HuH-7 (cell line): ENCODE measurements at places on chromosomes 1 and 21.

DNA sequence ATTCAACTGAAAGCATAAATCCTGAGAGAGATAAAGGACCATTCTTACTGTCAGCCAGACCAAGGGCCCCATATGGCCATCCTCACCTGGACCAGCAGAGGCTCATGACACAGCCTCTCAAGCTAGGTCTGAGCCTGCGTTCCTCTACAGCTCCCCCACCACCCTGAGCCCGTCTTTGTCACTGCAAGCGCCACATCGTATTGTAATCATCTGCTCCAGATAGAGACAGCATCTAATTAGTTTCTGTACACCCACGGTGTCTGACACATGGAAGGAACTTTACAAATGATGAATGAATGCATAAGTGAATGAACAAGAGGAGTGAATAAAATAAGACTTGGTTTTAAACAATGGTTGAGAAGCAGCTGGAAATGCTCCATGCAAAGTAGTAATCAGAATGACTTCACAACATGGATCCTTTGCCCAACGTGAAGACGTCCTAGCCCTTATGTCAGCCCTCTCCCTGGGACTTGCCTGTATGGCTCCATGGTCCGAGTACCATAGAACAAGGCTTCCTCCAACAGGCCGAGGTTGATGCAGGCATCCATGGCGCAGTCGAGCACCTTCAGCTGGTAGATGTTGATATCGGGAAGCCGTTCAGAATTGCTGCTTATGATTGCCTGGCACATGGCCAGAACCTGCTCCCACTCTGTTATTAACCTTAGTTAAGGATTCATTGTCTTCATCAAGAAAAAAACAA lies 648.9 kb downstream of the SMYD3 start:
- DNase-seq: no peak

- DNase-seq: no peak
Observed at GRCh38 chr1:240114222-240114621, 22.5 kb downstream of the FMN2 start.

- no peak for DNase-seq
Observed at GRCh38 chr1:59046730-59047157, 250.2 kb upstream of the FGGY start.

GRCh38 chr1:234525099-234525799 lies 46.3 kb upstream of the TARBP1 start:
- DNase-seq: no peak

GRCh38 chr21:42632336-42632751 lies 21.1 kb upstream of the PDE9A start:
- DNase-seq: no peak

DNA sequence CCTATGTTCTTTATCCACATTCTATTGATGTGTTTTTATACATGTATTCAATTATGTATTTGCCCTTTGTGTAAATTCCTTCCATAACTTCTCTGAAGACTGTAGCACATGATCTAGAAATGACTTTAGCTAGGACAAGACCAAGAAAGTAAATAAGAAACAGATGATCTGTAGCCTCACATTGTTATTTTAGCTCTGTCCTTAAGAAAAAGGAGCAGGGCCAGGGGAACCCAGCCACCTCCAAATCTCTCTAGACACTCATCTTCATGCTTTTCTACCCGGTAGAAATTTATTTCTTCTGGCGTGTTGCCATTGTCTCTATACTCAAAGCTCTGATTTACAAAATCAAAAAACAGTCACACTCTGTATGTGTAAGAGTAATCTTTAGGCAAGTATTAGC lies 27.1 kb downstream of the CDC7 start:
- DNase-seq: no peak

DNA sequence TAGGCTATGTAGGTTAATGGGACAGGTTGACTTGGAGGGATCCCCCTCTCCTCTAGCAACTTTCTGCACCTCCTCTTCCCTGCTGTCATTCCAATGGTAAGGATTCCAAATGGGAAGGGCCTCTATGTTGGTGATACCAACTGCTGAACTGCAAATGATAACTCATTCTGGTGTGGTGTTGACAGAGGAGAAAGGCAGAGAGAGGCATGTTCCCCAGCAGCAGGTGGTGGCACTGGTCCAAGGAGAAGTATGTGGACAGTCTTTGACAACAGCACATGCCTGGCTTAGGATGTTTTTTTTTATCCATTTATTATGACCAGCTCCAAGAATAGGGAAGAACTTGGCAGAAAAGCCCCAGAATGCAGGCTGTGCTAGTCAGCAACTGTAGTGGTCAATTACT lies 19.6 kb upstream of the SPAG17 start:
- no peak for DNase-seq

GRCh38 chr1:10484521-10484920 lies 9.8 kb downstream of the PEX14 start:
- DNase-seq: no peak

DNA sequence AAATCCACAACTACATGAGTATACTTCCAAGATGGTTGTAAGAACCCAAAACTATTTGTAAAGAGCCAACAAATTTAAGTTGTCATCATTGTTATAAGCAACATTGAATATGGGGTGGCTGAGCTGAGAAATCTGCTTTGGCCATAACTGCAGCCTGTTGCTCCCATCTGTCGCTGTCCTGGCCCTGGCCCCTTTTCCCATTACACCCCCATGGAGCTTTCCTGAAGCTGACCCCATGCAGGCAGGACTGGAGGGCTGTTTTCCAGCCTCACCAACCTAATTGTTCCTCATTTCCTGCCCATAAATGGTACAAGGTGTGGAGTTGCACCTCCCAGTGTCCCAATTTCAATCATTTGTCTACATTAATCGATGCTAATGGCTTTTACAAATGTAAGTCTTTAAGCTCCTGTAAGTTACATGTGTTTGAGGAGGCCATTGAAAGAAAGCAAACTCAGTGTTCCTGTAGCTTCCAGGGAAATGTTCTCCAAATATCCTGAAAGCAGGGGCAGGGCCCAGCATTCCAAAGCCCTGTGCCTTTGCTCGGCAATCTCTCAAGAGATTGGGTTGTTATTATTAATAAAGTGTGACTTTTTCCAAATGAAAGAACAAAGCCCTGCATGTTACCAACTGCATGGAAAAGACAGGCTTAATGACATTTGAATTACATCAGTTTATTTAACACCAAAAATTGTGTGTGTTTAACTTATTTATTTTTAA lies 545.9 kb downstream of the PLPP3 start:
- DNase-seq: no peak

- no peak for DNase-seq
Observed at GRCh38 chr1:171257607-171258076, 9.3 kb downstream of the FMO1 start.

- DNase-seq: no peak
Observed at GRCh38 chr21:36700971-36701755, 2.2 kb downstream of the SIM2 start.

GRCh38 chr1:167716000-167716271 lies 5.8 kb upstream of the MPZL1 start:
- DNase-seq: no peak

DNA sequence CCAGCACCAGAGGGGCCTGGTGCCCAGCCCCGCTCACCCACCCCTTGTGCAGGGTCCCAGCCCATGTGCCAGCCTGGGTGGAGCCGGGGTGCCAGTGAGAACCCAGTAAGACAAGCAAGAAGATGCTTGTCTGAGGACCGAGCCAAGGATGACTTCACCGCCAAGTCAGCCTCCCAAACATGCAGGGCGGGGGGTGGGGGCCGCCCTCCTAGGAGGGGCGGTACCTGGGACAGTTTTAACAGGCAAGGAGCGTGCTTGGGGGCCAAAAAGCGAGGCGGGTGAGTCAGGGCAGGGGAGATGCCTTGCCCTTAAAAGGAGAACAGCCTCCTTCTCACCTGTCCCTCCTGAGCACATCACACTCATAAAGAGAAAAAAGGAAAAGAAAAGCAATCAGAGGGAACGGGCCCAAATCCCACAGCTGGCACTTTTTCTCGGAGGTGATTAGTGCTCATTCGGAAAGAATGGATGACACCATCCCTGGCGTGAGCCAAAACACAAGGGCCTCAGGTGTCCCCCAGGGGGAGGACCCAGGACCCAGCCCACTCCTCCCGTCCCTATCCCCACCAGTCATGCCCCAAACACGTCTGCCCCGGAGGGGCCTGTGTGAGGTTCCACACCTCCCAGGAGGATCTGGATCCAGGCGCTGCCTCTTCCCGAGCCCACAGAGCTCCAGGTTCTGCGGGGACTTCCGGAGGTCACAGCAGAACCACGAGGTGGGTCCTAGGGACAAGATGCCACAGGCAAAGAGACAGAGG lies 77.6 kb upstream of the IFFO2 start:
- no peak for DNase-seq

DNA sequence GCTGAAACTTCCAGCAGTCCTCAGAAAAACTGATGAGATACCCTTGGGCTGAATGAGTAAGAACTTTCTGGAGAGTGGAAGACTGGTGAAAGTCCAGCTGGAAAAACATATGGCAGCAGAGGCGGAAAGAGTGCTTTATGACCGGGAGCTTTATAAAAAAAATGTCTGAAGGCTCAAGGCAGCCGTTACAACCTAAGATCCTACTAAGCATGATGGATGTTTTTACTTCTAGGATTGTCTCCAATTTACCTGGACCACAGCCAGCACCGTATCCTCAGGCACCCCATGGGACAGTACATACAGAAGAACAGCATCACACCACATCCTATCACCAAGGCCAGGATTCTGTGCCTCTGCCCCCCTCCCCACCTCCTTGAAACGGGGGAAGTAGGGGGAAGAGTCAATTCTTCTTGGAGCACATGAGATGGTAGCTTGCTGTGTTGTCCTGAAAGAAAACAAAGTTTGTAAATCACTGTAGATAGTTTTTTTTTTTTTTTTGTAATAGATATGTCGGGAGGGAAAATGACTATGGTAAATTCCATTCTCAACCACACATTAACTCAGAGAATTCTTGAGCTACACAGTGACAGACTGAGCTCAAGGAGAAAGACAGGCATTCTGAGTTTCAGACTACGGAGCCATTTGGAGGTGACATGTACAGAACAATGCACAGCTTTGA lies 11.8 kb upstream of the IRF2BP2 start:
- DNase-seq: no peak

DNA sequence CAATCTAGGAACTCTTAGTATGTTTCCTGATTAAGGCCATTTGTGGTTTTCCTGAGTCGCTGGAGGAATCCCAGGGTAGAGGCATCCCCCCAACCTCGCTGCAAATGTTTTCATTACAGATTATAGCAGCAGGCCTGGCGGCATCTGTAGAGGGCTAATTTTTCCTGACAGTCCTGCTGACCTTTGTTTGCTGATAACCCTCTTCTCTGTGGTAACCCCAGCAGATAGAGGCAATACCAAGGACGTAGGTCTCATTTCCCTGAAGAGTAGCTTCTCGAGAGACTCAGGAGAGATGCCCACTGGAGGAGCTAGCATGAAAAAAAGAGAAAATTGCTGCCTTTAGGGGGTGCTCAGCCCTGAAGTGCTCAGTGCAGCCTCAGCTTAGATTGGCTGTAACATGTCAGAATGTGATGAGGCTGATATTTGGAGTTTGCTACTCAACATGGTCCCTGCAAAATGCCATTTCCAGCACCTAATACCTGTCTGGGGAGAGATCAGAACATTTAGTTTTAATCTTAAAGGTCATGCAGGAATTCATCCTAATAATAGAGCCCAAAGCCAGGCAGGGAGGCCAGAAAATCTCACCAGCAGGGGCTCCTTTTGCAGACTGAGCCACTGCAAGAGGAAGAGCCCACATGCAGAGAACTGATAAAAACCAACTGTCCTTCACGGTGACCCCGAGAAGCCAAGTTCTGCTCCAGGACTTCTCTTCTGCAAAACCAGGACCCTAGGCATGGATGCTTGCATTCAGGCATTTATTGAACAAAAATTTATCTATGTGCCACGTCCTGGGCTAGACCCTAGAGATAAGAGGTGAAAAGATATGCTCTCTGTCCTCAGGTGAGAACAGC lies 184.5 kb downstream of the KAZN start:
- no peak for DNase-seq

DNA sequence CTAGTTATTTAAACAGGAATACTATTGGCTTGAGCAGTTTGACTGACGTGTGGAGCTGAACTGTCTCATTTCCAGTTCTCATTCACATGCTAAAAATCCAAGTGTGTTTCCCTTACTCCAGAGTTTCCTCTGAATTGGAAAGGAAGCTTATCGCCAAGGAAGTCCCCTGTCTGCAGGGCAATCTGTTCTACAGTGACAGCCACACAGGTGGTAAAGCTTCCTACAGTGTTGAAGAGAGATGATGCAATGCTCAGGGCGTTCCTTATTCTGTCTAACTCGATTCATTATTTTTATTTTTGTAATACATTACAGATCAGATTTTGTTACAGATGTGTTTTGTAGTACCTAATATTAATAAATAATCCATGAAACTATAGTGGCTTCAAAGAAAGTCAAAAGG lies 41.3 kb downstream of the ADAMTS5 start:
- no peak for DNase-seq

DNA sequence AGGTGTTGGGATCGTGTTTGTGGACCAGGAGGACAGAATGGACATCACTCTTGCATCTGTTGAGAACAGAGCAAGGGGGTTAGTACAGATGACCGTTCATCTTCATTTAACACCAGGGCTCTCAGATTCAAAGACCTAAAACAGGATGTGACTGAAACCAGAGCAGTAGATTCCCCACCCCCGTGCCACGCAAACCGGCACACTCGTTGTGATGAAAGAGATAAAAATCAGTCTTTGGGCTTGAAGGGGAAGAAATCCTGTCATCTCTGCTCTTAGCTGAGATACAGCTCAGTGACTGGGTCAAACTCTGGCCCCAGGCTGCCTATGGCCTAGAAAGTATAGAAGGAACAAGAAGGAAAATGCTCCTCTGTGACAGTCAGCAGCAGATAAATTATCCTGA lies 146.2 kb upstream of the KRTAP19-8 start:
- DNase-seq: no peak

DNA sequence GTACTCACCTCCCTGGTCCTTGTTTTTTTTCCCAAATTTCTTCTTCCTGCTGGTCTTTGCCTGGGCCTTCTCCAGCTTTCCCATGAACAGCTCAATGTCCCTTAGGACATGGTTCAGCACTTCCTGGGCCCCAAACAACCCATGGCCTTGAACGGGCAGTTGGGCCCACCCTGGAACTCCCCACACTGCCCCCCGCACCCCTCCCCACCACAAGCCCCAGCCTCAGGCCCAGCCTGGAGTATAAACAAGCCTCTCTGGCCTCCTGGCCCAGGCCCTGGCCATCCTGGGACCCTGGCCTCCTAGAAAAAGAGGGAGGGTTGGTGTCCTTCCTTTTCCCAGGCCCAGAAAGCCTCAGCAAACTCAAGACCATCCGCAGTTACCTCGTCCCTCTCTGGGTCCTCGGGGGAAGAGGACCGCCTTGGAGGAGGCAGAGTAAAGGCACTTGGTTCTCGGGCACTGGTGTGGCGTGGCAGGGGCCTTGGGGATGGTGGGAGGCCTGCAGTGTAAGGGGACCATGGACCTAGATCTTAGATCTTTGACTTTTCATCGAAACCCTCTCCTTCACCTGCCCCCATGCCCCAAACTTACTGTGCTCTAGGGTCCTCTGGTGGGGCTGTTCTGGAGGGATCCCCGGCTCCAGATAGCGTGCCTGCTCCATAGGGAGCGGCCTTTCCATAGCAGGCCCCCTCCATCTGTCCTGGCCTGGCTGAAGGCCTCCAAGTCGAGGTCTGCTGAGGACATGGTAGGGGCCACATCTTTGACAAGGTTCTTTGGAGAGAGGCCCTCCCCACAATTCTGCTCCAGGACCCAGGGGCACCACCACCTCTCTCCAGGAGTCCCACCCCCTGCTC lies 5.6 kb downstream of the EPS8L3 start:
- DNase-seq: no peak
